CD4-positive, alpha-beta T cell treated with Interleukin-2 at 100 ng/mL for 4 hours (primary cell): ENCODE measurements at places on chromosomes 5 and 9.

DNA sequence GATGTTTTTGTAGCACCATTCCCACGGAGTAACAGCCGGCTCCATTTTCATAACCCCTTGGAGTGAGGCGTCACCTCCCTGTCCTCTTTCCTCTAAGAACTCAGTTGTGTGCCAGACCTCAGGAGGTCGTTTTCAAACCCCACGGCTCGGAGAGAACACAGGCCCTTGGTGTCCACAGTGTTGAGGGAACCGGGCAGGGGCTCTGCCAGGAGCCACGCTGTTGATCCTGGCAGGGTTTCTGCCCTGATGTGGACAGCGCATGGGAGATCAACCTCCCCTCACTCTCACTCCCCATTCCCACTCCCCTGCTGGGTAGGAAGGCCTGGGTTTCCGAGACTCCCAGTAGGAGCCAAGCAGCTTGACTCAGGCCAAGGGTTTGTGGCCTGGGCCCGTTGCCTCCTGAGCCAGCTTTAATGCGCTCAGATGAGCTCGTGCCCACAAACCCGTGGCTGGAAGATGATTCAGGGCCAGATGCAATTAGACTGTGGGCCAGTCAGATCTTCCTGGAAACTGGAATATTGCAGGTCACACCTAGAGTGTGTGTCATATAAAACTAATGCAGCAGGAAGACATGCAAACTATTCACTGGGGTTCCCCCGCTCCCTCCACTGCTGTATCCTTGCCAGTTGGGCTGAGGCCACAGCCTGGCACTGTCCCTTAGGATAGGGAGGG is 133.4 kb downstream of the SLC12A2 start:
- DNase-seq: no peak

DNA sequence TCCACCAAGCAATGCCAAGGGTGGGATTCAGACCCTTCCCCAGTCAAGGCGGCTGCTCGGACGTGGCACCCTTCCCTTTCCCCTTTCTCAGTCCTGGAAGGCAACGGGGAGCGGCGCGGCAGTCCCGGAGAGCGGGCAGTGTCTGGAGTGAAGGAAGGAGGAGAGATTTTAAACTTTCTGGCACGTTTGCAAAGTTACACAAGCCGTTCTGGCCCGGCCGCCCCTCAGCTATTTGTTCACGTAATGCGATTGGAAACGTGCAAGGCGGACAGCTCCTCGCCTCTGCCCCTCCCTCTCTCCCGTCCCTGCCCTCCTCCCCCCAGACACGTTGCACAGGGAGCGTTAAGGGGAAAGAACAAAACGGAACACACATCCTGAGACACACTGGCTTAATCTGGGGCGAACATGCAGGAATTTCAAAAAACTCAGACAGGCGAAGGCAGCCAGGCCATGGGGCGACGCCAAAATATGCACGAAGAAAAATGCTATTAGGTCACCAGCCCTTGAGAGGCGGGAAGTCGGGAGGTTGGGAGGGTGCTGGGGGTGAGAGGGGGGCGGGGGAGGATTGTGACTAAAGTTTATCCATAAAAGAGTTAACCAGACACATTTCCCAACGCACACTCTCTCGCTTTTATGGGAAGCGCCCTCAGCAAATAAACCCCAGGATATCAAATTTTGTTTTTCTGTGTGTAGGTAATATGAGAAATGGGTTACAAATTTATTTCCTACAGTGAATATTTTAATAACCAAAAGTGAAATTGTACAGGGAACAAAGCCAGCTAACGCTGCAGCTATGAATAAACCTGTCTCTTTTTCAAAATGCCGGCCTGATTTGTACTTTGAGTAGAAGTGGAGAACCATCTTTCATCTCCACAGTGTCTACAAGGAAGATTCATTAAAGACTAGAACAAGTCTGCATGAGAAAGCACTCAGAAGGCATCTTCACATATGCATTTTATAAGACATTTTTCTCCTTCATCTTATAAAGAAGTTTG is at the start of gene LOX:
LOX (minus strand) TSS at position 144 of the 995 bp plus-strand sequence. CDS start 274 bp downstream, outside the sequence.
- DNase-seq: no peak

- DNase-seq: no peak
Measured at GRCh38 chr9:138003485-138004190, 126.1 kb downstream of the CACNA1B start.

DNA sequence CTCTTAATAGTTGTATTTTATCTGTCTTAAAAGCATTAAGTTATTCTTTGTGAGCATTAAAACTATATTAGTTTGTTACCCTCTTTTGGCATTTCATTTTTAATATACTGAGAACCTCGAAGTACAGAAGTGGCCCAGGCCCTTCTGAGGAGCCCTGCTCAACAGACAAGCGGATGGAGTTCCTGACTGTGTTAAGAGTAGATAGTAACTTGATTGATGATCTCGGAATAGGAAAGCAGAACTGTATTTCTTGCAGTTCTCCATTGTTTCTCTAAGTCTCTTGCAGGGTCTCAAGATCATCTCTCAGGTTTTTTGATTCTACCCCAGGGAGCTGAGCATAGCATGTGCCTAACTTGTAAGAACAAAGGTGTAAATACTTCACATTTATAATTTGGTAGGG is 139.6 kb downstream of the SMARCA2 start:
- no peak for DNase-seq

DNA sequence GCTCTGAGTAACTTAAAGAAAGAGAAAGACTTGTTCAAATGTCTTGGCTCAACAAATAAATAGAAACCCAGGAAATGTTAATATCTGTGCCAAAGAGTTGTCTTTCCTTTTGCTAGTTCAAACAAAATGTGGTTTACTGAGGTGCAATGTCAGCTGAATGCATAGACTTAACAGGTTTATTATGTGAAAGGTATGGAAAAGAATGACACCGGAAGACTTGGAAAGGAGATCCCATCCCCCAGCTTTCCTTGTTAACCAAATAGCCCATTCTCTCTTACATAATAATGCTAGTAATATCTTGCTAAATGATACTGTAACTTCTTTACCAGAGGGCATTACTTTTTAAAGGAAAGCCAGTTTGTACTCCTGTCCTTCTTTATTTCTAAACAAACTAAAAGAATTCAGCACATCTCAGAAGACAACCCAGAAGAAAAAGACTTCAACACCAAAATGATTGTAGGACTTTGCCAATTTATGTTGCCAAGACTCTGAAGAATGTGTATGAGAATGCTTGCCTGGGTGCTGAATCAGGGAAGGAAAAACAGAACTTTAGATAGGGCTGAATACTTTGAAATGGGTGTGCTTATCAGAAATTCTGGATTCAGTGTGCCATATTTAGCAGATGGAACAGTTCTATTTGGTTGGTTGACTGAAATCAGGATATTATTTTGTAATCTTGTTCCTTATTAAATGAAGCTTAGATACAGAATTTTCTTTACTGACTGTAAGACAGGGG is 344.1 kb downstream of the TMEM38B start:
- DNase-seq: no peak

DNA sequence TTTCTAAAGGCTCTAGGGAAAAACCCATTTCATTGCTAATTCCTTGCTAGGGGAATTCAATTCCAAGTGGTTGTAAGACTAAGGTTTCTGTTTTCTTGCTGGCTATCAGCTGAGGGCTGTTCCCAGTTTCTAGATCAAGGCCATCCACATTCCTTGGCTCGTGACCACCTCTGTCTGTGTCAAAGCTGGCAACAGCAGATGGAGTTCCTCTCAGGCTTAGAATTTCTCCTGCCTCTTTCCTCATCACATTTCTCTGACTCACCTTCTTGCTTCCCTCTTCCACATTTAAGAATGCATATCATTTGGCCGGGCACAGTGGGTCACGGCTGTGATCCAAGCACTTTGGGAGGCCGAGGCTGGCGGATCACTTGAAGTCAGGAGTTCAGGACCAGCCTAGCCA is 19.0 kb downstream of the DAB2IP start:
- no peak for DNase-seq

GRCh38 chr9:117825609-117826347 is 121.6 kb downstream of the TLR4 start:
- peak; percentile 44 for DNase-seq
